ENCODE measurements at places on chromosomes 4 and X.

DNA sequence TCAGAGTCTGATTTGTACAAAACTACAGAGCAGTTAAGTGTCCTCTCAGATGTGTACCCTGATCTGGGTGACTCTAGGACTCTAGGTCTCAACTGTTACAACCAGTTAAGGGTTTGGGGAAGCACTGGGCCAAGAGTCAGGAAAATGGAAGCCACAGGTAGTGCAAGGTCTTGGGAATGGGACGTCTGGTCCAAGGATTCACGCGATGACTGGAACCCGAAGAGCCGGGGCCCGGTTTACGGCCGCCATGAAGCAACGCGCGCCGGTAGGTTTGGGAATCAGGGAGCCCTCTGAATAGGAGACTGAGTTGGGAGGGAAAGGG is 321 bp upstream of the HPRT1 start:
- no peak for DNase-seq

DNA sequence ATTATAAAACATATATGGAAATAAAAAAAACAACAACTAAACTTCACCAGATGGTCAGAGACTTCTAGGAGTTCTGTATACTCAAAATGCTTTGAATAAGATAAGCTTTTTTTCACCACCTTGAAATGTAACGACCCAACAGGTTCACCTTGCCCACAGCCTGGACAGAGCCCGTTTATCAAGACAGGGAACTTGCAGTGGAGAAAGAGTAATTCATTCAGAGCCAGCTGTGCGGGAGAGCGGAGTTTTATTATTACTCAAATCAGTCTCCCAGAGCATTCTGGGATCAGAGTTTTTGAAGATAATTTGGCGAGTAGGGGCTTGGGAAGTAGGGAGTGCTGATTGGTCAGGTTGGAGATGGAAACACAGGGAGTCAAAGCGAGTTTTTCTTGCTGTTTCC is 38.5 kb downstream of the AGA start:
- DNase-seq, result no peak

- no peak for DNase-seq
These were observed 11.8 kb downstream of the CLDN2 start for GRCh38 chrX:106931831-106932491.

GRCh38 chrX:16687514-16687913 is 25.0 kb downstream of the CTPS2 start:
- DNase-seq, result no peak

- no peak for DNase-seq
These were observed 1.2 kb downstream of the PROM1 start for GRCh38 chr4:16082426-16083240.

DNA sequence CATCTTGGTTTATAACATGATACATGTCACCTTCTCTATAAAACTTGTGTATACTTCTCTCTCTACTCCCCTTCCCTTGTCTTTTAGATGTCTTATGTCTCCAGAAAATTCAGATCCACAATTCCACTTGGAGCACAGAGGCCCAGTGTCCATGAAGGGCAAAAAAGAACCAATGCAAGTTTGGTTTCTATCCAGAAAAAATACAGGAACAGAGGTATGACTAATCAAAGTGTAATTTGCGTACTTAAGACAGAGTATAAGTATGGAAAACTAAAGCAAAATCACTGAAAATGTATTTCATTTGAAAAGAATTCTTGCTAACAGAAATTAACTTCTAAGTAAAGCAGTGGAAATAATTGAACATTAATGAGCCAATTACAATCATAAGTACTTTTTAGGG is 46.2 kb downstream of the GUCY1B1 start:
- no peak for DNase-seq
